Amniotic epithelial cell (primary cell): ENCODE measurements at places on chromosomes 6 and 20.

- DNase-seq, result no peak
Observed at GRCh38 chr6:15956205-15957106, 172.4 kb upstream of the MYLIP start.

- DNase-seq, result no peak
Observed at GRCh38 chr6:5314191-5314865, 53.0 kb downstream of the FARS2 start.

GRCh38 chr6:146433881-146434731 is 109.5 kb upstream of the RAB32 start:
- peak; percentile 3 for DNase-seq

DNA sequence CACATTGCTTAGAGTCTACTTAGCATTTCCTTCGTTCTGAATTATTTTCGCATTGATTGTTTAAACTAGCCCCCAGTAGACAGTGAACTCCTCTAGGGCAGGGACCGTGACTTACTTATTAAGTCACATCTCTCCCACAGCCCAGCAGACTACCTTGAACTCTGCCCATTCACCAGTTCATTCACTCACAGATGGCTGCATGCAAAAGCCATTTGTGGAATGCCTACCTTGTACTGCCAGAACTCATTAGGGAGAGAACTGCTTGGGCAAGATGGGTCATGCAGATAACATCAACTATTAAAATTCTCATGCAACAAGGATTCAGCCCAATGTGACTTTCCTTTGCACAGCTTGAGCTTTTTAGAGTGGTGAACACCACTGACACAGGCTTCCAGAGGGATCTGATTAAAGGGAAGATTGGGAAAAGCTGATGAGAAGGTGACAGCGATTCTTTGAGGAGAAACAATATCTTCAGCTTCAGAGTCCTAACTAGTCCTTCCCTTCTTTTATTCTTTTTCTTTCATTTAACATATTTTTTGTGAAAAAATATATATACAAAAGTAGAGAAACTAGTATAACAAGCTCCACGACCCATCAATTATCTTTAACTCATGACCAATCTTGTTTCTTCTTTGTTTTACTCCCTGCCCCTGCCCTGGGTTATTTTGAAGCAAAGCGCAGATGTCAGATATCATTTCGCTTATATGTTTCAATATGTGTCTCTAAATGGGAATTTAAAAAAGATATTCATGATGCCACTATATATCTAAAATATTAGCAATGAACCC is 273.9 kb downstream of the CDC5L start:
- DNase-seq, result peak; percentile 61

GRCh38 chr20:37880726-37881591 is 22.0 kb upstream of the VSTM2L start:
- DNase-seq, result no peak

- DNase-seq, result peak; percentile 73
Observed at GRCh38 chr6:17156112-17156921, 54.5 kb downstream of the STMND1 start.

- no peak for DNase-seq
Observed at GRCh38 chr6:35370785-35371493, 28.6 kb downstream of the PPARD start.

DNA sequence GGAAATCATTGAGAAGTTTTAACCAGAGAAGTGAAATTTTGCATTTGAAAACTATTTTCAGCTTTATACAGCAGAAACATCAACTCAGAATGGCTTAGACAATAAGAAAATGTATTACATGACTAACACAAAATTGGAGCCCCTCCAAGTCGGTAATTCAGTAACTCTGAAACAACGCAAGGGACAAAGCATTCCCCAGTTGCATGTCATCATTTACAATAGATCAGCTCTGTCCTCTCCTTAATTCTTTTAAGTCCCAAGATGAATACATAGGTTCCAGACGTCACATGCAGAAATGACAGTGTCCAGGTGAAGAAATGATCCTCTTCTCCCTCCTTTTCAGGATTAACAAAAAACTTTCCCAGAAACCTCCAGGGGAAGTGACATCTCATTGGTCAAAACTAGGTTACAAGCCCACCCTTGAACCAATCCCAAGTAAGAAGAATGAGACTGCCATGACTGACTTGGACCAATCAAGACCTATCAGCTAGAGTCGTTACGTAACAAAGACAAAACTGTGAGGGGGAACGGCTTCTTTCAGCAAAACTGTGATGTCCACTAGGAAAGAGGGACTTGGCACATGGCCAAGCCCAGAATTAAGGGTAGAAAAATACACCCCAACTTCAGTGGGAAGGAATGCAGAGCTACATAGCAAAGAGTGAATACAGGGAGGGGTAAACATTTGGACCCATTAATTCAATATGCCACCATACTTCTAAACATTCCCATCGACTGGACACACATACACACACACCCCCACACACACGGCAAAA is 149.8 kb upstream of the PRND start:
- no peak for DNase-seq

GRCh38 chr6:79377047-79377446 is 142.6 kb upstream of the HMGN3 start:
- DNase-seq, result peak; percentile 29

- DNase-seq, result no peak
Observed at GRCh38 chr6:115885636-115886366, 174.9 kb downstream of the FRK start.

DNA sequence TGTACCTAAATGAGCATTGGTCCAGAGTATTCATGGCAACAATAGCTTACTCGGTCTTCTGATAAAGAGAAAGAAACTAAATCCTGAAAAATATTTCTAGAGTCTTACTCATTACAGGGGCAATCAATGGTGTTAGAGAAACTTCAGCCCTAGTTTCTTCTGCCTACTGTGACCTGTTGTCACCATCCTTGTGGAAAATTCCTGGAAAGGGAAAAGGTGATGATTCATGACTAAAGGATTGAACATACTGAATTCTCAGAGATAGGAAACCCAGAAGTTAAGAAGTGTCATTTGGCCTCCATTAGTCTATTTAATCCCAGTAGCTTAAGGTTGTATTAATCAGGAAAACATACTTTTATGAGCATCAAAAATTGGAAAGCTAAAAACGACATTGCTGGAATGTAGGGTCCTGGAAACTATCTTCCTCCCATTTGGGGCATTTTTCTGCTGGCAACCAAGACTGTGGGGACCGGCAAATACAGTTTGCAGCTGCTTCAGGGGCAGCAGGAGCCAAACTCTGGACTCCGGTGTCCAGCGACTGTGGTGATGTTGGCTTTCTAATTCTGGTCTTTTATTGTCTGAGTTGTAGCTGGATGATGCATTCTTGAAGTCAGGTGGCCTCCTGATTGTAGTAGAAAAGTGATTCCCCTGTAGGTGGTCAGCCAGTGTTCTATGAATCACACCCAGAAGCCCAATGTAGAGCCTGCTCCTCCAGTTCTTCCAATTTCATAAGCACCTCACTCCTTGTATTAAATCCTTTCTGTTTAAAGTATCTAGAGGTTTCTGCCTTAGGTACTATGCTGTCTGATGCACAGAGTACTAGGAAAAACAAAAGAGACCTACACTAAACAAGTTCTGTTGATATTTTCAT is 67.6 kb downstream of the LCA5 start:
- no peak for DNase-seq

- DNase-seq, result peak; percentile 54
Observed at GRCh38 chr6:53615633-53616449, 49.7 kb downstream of the KLHL31 start.

DNA sequence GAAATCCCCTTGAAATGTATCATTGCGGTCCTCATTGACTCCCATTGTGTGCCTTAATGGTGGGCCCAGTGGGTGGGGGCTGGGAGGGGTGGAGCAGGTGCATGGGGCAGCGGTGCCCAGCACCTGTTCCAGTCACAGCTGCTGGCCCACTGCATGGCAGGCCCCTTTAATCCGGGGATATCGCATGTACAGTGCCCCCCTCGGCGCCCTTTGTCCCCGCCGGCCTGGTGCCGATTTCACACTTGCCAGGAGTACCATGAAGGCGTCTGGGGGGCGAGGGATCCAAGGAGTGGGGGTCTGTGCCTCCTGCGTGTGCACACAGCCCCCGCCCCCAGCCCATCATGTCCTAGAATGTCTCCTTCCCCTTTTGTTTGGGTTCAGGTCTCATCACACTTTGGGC is 2.8 kb downstream of the SNAI1 start:
- no peak for DNase-seq

DNA sequence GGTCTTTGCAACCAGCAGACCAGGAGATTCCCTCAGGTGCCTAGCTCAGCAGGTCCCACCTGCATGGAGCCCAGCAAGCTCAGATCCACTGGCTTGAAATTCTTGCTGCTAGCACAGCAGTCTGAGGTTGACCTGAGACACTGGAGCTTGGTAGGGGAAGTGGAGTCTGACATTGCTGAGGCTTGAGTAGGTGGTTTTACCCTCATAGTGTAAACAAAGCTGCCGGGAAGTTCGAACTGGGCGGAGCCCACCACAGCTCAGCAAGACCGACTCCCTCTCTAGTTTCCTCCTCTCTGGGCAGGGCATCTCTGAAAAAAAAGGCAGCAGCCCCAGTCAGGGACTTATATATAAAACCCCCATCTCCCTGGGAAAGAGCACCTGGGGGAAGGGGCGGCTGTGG is 34.3 kb downstream of the PRSS35 start:
- DNase-seq, result peak; percentile 43

DNA sequence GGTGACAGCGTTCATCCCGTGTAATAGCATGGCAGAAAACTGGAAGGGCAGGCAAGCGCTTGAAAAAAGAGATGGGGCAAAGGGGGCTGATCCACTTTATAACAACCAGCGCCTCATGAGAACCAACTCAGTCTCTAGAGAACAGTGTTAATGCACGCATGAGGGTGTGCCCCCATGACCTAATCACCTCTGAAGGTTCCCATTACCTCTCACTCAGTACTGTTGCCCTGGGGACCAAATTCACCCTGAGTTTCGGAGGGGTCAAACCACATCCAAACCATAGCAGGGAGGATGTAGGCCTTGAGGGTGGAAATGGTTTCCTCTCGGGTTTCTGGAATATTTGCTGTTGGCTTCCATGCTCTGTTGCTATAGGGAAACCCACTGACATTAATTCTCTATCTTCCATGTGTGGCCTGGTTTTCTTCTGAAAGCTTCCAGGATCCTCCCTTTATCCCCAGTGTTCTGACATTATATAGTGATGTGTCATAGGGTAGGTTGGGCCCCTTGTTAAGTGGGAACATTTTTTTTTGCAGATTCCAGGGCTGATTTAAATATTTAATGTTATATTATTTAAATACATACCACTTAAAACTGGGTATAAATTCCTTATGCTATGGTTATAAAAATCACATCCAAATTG is 65.2 kb downstream of the PPP1R14C start:
- DNase-seq, result peak; percentile 16
